Heart right ventricle (tissue), 16 donors: ENCODE measurements at places on chromosomes 7 and 10. TPM values are rescaled to one million over a fixed set of nuclear protein-coding genes. Genes with fewer than 3 reads are reported as not detected.

Gene NSMCE4A
- total RNA-seq: 18.2 TPM

Gene CHAT
- not detected for total RNA-seq

- no peak for DNase-seq
These were observed 30.0 kb downstream of the LAMB1 start for GRCh38 chr7:107972941-107973376.

Gene NOD1
- 12.7 TPM for total RNA-seq

DNA sequence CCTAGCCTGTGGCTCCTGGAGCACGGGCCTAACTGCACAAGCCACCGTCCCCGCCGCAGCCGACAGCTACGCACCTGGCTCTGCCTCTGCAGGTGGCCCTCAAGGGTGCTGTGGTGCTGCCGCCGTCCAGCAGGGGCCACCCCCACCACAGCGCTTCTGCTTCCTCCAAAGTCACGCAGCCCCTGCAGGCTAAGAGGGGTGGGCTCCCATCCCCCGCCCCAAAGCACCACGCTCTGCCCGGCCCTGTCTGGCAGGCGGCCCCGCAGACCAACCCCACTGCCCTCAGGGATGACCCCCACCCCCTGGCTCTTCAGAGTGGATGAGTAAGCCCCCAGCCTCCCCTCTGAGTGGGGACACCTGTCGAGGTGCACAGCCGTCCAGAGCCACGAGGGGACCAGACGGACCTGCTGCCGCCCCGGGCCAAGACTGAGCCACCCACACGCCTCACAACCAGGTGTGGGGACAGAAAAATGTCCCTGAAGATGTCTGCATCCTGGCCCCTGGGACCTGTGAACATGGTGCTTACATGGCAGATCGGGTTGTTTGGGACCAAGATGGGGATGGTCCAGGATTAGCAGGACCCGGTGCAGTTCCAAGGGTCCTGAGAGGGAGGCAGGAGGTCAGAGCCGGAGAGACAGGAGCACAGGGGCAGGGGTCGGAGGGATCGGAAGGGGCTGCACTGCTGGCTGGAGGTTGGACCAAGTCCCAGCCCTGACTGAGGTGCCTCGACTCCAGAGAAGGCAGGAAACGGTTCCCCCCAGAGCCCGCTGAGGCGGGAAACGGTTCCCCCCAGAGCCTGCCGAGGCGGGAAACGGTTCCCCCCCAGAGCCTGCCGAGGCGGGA is 9.0 kb upstream of the ADAP1 start:
- no peak for DNase-seq

- DNase-seq: no peak
These were observed 88.6 kb downstream of the NRG3 start for GRCh38 chr10:81963606-81964005.

GRCh38 chr7:102991540-102992214 is 78.9 kb downstream of the LRRC17 start:
- DNase-seq: no peak

Gene FAM25C
- not detected for total RNA-seq

- DNase-seq: no peak
These were observed 746.5 kb downstream of the LRMDA start for GRCh38 chr10:76177936-76178335.

GRCh38 chr7:100829150-100829716 is 1.9 kb upstream of the EPHB4 start:
- peak; percentile 79 for DNase-seq
